ENCODE measurements at places on chromosomes 7 and 10.

GRCh38 chr10:103877861-103878260 lies 22.5 kb upstream of the SH3PXD2A start:
- DNase-seq = no peak

- DNase-seq = no peak
These were observed 111.5 kb upstream of the GPR26 start for GRCh38 chr10:123554656-123555055.

DNA sequence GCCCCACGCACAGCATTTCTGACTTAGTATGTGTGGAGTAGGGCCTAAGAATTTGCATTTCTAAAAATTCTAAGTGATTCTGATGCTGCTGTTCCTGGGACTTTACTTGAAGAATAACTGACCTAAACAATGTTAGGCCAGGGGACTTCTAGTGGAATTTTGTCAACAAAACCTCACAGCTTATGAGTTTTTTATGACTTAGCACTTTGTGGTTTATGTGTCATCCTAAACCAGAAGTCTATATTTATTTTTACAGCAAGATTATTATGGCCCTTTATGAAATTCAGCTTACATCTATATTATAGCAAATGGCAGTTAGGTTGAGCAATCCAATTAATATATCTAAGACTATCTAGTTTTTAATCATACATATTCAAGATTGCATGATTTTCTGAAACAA lies 24.6 kb upstream of the BET1 start:
- DNase-seq = no peak

GRCh38 chr10:87603769-87604168 lies 55.9 kb upstream of the PAPSS2 start:
- DNase-seq = no peak

GRCh38 chr10:110209926-110210673 lies 2.7 kb downstream of the MXI1 start:
- peak; percentile 38 for DNase-seq

GRCh38 chr7:127820732-127821085 lies 168.7 kb downstream of the SND1 start:
- no peak for DNase-seq

DNA sequence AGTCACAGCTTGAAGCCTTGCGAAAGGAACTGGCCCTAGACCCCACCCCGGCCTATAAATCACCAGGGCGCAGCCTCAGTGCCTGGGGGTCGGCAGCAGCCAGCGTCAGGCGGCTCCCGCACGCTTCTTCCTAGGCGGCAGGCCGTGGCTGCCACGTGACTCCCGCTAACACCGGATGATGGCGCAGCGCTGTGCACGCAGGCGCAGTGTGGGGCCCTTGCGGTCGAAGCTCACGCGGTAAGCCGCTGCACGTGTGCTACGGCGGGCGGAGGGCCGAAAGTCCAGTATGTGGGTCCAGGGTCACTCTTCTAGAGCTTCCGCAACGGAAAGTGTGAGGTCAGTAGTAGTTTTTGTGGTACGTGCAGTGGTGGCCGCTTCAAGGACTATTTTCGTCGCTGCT lies at the start of gene STK31:
Gene STK31, plus strand, starts transcription at position 220 of the 400 bp plus-strand sequence. Its CDS starts 67 bp downstream, at position 287.
- DNase-seq = no peak

DNA sequence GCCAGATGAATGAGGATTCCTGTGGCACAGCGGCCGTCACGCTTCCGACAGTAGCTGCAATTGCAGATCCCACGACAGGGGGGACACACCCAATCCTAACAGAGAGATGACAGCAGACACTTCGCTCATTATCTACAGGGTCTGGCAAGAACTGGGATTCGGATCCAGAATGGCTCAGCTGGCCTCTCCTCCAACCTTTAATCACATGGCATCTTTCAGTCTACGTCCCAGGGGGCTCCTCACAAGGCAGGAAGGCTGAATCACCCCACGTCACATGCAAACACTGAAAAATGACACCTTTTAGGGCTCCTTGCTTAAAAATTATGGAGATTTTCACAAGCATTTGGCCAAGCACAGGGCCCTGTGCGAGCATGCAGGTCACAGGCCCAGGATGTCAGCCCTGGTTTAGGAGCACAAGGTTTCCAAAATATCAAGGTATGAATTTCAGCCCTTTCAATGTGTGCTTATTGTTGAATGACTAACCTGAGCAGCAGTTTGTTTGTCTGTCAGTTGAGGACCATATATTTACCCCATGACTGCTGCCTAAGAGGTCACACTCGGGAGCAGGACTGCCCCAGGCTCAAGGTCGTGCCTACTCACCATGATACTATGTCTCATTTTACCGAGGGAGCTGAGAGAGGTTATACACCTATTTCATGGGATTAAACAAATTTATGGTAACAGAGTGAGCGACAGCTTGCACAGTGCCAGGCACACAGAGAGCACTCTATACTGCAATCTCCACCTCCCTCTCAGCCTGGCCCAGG lies 42.5 kb downstream of the CDCA7L start:
- no peak for DNase-seq

- DNase-seq = no peak
These were observed 61.6 kb downstream of the CCDC71L start for GRCh38 chr7:106599343-106599698.

DNA sequence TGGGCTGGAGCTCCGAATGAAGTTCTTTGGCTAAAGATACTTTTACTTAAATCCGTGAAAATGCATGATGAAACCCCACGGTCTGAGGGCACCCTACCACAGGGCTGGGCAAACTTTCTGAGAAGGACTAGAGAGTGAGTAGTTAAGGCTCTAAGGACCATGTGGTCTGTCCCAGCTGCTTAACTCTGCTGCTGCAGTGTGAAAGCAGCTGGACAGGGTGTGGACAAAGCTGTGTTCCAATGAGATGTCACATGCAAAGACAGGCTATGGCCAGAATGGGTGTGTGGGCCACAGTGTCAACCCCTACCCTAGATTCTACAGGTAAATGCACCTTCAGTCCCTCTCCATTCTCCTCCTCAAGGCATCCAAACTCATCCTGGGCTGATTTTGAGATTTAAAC lies 18.8 kb downstream of the PDIA4 start:
- no peak for DNase-seq

DNA sequence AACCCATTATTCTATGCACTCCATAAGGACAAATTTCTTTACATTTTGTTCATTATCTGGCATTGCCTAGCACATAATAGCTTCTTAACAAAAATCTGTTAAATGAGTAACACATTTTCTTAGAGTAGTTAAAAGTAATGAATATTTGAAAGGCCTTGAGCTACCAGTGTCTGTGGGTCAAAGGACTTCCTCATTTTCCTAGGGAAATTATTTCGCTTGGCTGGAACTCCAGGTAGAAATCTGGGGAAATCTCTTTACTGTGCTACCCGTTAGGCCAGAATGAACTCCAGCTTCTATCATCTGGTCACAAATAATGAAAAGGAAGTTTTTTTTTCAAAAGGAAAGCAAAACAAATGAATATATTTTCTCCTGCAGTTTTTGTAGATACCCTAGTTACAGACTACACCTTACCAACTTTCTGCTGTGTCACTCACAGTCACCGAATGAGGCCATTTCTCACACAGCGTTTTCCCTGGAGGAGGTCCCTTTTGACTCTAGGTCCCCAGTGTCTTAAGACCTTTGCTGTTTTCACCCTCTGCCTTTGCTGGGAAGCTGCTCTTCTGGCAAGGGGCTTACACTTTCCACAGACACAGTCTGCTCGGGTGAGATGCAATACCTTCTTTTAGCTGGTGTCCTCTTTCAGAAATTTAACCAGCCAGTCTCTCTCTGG lies 1.6 kb downstream of the SAMD9L start:
- no peak for DNase-seq

GRCh38 chr7:71484380-71484779 lies 352.4 kb downstream of the GALNT17 start:
- no peak for DNase-seq
